ENCODE measurements at places on chromosomes 3 and 15.

DNA sequence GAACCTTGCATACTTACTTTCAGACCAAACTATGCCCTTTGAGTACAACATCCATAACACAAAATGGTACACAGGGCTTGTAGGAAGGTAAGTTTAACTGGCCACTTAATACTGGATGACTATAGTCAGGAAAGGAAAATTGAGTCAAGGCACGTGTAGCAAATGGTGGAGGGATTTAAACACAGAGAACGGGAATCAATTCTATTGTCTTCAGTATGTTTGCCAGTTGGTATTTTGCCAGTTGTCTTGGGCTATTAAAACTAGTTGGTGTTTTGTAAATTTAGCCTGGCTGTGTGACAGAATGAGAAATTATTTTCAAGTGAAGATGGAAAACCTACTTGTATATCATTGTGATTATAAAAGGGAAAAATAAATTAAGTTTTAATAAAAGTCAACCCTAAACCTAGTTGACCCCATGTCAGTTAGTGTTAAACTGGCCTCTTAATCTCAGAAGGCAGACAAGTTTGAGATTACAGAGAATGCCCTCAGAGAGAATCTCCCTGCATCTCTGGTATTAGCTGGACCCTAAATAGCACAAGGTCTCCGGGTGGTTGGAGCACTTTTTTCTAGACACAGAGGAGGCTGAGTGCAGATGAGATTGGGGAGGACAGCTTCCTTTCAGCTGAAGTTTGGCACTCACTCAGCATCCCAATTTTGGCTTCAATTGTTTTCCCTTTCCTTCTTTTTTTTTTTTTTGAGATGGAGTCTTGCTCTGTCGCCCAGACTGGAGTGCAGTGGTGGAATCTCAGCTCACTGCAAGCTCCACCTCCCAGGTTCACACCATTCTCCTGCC is 91.2 kb downstream of the MB21D2 start:
- no peak for DNase-seq

GRCh38 chr15:46316024-46316423 is 681.2 kb downstream of the SQOR start:
- DNase-seq = no peak

DNA sequence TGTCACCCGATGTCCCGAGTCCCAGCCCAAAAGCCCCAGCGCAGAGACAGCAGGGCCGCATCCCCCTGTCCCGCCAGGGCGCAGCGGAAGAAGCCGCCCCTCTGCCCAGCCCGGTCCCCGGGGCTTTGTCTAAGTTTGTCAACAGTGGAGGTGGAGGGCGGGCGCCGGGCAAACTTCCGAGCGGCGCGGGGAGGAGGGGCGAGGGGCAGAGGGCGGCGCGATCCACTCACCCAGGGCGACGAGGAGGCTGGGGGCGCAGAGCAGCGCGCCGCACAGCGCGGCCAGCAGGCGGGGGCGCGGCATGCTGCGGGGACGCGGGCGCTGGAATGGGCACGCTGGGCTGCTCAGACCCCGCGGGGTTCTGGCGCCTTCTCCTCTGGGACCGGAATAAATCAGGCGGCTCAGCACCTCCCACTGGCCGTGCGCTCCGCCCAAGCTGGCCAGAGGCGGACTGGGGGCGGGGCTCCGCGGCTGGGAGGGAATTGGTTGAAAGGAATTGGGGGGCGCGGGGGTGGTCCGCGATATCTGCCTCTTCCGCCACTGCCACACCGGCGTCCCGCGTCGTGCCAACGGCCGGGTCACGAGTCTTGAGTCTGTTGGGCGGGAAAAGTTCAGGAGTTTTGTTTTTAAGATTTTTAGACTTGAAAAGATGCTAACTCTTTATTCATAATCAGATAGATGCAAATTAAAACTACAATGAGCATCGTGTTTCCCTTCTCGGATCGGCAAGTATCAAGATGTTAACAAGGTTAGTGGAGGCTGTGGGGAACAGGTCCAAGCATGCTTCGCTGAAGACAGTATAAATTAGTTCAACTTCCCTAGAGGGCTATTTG is at the start of gene MFGE8:
Gene MFGE8 (minus strand): TSS at position 363 of the 833 bp plus-strand sequence. CDS start 60 bp downstream, at position 303.
- peak; percentile 26 for DNase-seq

DNA sequence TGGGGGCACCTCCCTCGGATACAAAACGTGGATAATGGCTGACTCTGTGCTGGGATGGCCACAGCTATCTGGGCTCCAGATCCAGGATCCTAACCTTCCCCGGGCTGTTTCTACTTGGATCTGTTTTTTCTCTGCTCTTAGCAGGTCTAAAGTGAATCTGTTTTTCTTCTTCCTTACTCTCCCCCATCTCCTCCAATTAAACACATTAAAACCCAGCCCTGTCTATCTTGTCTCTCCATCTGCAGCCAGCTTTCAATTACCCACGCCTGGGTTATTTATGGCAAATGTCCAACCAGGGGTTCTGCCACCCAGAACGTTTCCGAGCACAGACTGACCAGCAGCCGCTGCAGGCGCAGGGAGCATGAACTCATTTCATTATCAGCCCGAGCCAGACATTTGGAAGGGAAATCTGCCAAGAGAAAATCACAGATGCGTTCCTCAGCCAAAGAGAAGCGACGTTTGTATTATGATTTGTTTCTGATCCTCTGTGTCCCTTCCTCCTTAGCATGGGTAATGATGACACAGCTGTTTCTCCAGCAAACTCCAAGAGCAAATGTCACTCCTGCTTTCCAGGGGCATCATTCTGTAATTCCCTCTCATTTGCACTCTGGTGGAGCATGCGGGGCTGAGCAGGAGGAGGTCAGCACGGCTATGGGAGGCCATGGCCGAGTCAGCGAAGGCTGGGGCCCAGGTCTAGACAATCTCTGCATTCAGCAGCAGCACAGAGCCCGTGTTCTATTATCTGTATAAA is 42.0 kb downstream of the UMPS start:
- DNase-seq = peak; percentile 2
